ENCODE measurements at places on chromosomes 4 and X. TPM values are rescaled to one million over a fixed set of nuclear protein-coding genes. Genes with fewer than 3 reads are reported as not detected.

TEX13D gene
- total RNA-seq = 0.47 TPM

SPACA5B gene
- total RNA-seq = not detected

CCDC149 gene
- 3.1 TPM for total RNA-seq

BMP3 gene
- total RNA-seq = not detected

NWD2 gene
- total RNA-seq = not detected

CSAG3 gene
- total RNA-seq = not detected

DNA sequence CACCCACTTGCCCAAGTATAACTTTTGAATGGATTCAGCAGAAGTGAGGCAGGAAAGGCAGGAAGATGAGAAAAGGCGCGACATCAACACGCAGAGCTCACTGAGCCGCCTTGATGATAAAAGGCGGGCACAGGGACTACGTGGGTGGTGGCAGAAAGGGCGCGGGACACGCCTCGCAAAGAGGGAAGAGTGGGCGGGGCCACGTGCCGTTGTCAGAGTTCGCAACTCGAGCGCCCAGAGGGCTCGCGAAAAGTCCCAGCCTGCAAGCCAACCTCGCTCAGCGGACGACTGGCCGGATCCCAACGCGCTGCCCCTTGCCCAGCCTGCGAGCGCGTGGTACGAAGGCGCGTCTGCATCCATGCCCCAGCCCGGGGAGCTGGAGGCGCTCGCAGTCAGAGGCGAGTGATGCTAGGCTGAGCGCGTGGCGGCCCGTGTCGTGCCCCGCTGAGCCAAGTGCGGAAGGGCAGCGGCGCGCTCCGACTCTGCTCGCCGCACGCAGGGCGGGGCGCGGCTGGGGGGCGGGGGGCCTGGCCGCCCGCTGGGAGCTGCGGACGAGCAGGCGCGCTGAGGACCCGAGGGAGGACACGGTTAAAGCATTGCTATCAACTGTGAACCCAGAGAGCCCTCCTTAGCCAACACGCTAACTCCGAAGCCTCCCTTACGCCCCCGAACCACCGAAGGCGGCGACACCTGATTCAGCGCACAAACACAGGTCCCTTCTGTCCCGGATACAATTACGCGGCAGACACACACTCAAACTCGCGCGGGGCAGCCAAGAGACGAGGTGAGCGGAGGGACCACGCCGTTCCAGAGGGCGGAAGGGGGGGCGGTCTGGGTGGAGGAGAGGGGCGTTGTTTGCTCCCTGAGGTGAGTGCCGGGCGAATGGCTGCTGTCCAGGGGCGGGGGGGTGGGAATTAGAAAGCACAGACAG is at the start of gene UGT8:
Gene UGT8 (plus strand): TSS at position 617 of the 931 bp plus-strand sequence. CDS start 24,074 bp downstream, outside the sequence.
- peak; percentile 60 for DNase-seq

DNA sequence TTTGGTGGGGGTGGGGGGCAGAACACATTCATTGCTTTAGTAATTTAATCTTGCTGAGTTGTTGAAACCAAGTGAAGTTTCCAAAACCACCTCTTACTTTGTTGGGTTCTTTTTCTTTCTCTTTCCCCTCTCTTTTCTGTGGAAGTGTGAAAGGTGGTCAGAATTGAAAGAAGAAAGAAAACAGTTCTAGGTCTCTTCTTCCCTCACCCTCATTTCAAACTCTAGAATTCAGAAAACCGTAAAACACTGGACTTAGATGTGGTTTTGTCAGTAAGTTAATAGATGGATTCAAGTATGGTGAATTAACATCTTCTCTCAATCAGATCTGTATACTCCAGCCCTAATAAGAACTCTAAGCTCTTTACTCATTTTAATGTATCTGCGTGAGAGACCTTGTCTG is 23.7 kb downstream of the PLP1 start:
- DNase-seq = no peak

- peak; percentile 32 for DNase-seq
These were observed 78.9 kb upstream of the PSAPL1 start for GRCh38 chr4:7513671-7514070.

GRCh38 chrX:154333837-154334271 is 38.3 kb downstream of the TKTL1 start:
- no peak for DNase-seq

GRCh38 chr4:107665001-107665400 is 55.0 kb downstream of the PAPSS1 start:
- no peak for DNase-seq

- DNase-seq = no peak
These were observed 501.9 kb upstream of the ZFP42 start for GRCh38 chr4:187493661-187494060.
